Smooth muscle cell of trachea (primary cell): ENCODE measurements at places on chromosomes 16 and 17. TPM values are rescaled to one million over a fixed set of nuclear protein-coding genes. Genes with fewer than 3 reads are reported as not detected.

The TMEM238L gene
- total RNA-seq, result not detected in 2 replicates

The CCDC200 gene
- not detected in 2 replicates for total RNA-seq

The SOST gene
- not detected in 2 replicates for total RNA-seq

The HS3ST2 gene
- total RNA-seq, result 0.17 TPM in 1 of 2 replicates, not detected in the other

The PLLP gene
- not detected in 2 replicates for total RNA-seq

The ICAM2 gene
- 1.2 and 4.1 TPM in 2 replicates for total RNA-seq

The PERCC1 gene
- 0.17 TPM in 1 of 2 replicates, not detected in the other for total RNA-seq

The COPZ2 gene
- total RNA-seq, result 56.3 and 61.9 TPM in 2 replicates

The PLEKHH3 gene
- total RNA-seq, result 22.3 and 28.7 TPM in 2 replicates

The FOXC2 gene
- total RNA-seq, result 0.66 and 1.0 TPM in 2 replicates

The LPCAT2 gene
- total RNA-seq, result 31.0 and 31.9 TPM in 2 replicates

The IRX5 gene
- not detected in 2 replicates for total RNA-seq

The GPR139 gene
- total RNA-seq, result not detected in 2 replicates

The RCVRN gene
- total RNA-seq, result under 0.01 TPM in 1 of 2 replicates, not detected in the other

The GPR142 gene
- 1.3 TPM in 1 of 2 replicates, not detected in the other for total RNA-seq

The ACE gene
- 7.9 and 20.5 TPM in 2 replicates for total RNA-seq

The CTF1 gene
- total RNA-seq, result 3.3 and 6.1 TPM in 2 replicates

The AXIN1 gene
- 15.4 and 29.3 TPM in 2 replicates for total RNA-seq

The CD68 gene
- total RNA-seq, result 30.4 and 79.9 TPM in 2 replicates

The OR2C1 gene
- 0.83 TPM in 1 of 2 replicates, not detected in the other for total RNA-seq

The GFAP gene
- total RNA-seq, result 0.15 TPM in 1 of 2 replicates, not detected in the other

The GPRC5C gene
- total RNA-seq, result 2.3 and 4.8 TPM in 2 replicates

The GAS7 gene
- 8.3 and 8.4 TPM in 2 replicates for total RNA-seq

The SPN gene
- total RNA-seq, result not detected in 2 replicates

The EVI2B gene
- total RNA-seq, result 0.29 TPM in 1 of 2 replicates, not detected in the other

The CCL13 gene
- total RNA-seq, result 1.8 TPM in 1 of 2 replicates, not detected in the other

The IGF2BP1 gene
- total RNA-seq, result 2.6 and 3.3 TPM in 2 replicates

The CLCN7 gene
- total RNA-seq, result 71.4 and 169 TPM in 2 replicates

The TNS4 gene
- under 0.01 TPM in 1 of 2 replicates, not detected in the other for total RNA-seq

The HOXB8 gene
- total RNA-seq, result not detected in 2 replicates

The SLC6A4 gene
- total RNA-seq, result under 0.01 TPM in 1 of 2 replicates, not detected in the other

The XYLT1 gene
- total RNA-seq, result 23.1 and 29.3 TPM in 2 replicates

The SPATA22 gene
- 1.2 and 2.5 TPM in 2 replicates for total RNA-seq

The RHOT1 gene
- total RNA-seq, result 43.8 and 46.7 TPM in 2 replicates

The CIITA gene
- 0.15 and 0.33 TPM in 2 replicates for total RNA-seq

The HS3ST3A1 gene
- 21.4 and 24.1 TPM in 2 replicates for total RNA-seq

The NPIPB13 gene
- total RNA-seq, result 0.15 and 2.0 TPM in 2 replicates

The NLE1 gene
- total RNA-seq, result 27.9 and 30.6 TPM in 2 replicates

The CSH1 gene
- not detected in 2 replicates for total RNA-seq

The EFNB3 gene
- total RNA-seq, result 0.83 and 1.0 TPM in 2 replicates

The CCDC78 gene
- 1.6 and 3.8 TPM in 2 replicates for total RNA-seq

The KREMEN2 gene
- total RNA-seq, result 0.17 TPM in 1 of 2 replicates, not detected in the other

The ABCA8 gene
- total RNA-seq, result 85.1 and 88.7 TPM in 2 replicates

The SCARF1 gene
- 0.73 and 0.83 TPM in 2 replicates for total RNA-seq

The ADAD2 gene
- total RNA-seq, result not detected in 2 replicates

The TEN1 gene
- total RNA-seq, result 14.1 and 14.5 TPM in 2 replicates

The NPIPA7 gene
- total RNA-seq, result 0.15 and 3.0 TPM in 2 replicates

The CLEC10A gene
- not detected in 2 replicates for total RNA-seq

The TSPAN10 gene
- total RNA-seq, result 2.5 and 2.6 TPM in 2 replicates

The SLC16A11 gene
- total RNA-seq, result 0.66 TPM in 1 of 2 replicates, not detected in the other

The COG8 gene
- total RNA-seq, result 43.3 and 73.3 TPM in 2 replicates

The USP10 gene
- total RNA-seq, result 51.8 and 54.9 TPM in 2 replicates

The KRTAP4-1 gene
- total RNA-seq, result not detected in 2 replicates

The KCNH4 gene
- under 0.01 TPM in 1 of 2 replicates, not detected in the other for total RNA-seq

The DCAF7 gene
- total RNA-seq, result 17.2 and 17.9 TPM in 2 replicates

The PMFBP1 gene
- 0.17 and 0.29 TPM in 2 replicates for total RNA-seq

The NUPR1 gene
- 14.7 and 20.8 TPM in 2 replicates for total RNA-seq

The MYL11 gene
- not detected in 2 replicates for total RNA-seq

The CLDN7 gene
- total RNA-seq, result 4.1 and 6.5 TPM in 2 replicates
